Activated T-helper 1 cell treated with anti-CD3 and anti-CD28 coated beads, Interleukin-2, amount 50 U/mL, for 16 hours (primary cell): ENCODE measurements at places on chromosomes 12 and 14.

DNA sequence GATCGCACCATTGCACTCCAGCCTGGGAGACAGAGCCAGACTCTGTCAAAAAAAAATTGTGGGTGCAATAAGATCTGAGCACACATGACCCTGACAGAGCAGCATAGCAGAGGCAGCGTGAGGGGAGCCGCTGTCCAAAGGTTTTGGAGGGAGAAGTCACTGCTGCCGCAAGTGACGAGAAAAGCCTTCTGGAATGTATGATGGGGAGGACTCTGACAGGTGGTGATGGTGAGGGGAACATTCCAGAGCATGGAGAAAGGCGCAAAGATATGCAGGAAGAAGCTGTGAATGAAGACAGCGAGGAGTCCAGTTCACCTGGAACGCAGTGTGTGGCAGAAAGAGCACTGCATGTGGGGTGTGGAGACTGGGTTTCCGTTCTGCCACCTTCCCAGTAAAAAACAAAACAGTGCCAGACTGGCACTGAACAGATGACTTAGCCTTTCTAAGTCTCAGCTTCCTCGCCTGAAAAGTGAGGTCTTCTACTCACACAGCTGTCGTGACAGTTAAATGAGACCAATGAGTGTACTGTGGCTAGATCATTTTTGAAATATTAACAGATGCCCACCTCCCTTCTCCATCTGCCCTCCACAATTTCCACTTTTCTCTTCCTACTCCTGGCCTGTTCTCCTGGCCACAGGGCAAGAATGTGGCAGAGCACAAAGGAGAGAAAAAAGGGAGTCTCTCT is 53.4 kb upstream of the PTHLH start:
- DNase-seq, result no peak

DNA sequence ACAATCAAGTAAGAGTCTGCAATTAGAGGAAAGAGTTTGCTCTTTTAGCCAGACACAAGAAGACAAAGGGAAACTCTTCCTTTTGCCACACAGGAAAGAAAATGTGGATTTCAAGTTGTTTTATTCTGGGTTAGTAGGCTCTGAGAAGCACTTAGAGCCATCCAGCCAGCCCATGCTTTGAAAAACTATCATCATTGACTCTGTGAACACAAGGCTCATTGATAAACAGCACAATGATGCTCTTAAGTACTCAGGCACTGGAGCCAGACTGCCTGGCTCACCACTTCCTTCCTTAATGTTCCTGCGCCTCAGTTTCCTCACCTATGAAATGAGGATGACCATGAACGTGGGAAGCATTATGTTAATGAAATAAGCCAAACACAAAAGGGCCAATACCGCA is 150.2 kb upstream of the EEA1 start:
- no peak for DNase-seq

DNA sequence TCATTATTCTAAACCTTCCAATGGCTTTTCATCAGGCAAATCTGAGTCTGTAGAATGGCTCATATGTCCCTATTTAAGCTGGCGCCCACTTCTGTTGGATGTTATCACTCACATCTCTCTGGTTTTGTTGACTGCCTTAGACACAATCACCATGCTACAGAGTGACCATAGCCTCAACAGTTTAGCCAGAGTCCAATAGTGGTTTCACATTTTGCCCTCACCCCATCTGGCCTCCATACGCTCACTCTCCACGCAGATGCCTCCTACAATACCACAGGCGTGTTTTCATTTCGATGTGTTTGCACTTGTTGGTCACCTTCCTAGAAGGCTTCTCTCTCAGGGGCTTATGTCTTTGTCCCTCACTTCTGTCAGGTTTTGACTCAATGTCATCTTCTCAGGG is 3.4 kb downstream of the KLRB1 start:
- no peak for DNase-seq

- no peak for DNase-seq
These were observed 20.2 kb downstream of the RNF34 start for GRCh38 chr12:121420109-121420508.

DNA sequence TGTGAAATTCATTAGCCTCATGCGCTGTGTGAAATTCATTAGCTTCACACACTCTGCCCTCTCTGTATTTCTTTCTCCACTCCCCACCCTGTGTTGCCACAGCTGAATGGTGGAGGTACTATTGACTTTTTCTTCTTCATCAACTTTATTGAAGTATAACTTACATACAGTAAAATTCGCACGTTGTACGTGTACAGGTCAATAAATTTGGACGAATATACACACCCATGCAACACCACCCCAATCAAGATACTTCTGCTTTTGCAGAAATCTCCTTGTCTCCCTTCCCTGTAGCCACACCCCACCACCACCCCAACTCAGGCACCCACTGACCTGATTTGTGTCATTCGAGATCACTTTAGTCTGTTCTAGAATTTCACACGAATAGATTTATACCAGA is 51.8 kb downstream of the FBXL14 start:
- DNase-seq, result no peak

DNA sequence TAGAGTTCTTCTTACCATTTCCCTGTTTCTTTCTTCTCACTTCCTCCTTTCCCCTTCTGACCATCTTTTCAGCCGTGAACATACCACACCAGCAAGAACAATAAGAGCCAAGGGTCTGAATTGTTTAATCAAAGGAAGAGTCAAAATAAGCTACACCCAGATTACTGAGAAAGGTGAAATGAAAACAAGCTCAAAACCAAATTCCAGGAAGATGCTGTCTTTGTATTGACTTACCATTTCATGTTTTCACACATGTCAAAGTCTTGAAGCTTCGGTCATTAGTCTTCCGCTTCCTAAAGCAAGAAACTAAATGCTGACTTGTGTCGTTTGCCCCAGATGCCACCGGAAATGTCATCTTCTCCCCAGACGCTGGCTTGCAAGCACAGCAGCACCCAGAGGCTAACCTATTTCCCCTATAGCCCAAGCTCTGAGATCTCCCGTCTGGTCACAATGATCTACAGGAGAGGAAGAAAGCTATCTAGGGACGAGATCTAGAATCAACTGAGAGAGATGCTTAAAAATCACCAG is 136.5 kb upstream of the AMIGO2 start:
- DNase-seq, result peak; percentile 47

DNA sequence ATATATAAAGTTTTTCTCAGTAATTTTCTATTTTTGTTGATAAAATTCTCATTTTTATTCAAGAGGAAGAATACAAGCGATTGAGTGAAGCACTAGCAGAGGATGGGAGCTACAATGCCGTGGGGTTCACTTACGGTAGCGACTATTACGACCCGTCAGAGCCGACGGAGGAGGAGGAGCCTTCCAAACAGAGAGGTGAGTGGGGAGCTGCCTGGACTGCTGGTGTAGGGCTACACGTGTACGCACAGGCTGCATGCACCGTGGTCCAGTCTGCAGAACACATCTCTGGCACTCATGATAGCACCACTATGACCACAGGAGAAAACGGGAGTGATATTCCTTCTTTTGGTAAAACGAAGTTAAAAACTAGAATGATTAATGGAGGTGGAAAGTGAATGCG is 3.9 kb downstream of the SFSWAP start:
- DNase-seq, result no peak

- no peak for DNase-seq
These were observed 42.2 kb upstream of the TBX3 start for GRCh38 chr12:114726092-114726710.

DNA sequence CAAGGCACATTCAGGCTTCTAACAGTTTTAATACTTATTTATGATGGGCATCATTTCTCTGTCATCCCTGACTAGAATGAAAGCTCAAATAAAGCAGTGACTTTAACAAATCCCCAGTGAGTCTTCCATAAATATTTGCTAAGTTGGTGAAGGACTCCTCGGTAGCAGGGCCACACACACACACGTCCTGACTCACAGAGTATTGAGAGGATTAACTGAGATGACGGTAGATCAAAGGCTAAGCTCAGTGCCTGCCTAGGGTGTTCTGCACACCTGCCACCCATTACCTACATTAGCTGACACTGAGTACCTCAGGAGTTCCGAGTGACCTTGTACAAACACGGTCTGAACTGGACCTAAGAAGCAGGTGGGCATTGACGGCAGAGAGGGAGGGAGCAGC is 197.3 kb upstream of the SFSWAP start:
- DNase-seq, result no peak

DNA sequence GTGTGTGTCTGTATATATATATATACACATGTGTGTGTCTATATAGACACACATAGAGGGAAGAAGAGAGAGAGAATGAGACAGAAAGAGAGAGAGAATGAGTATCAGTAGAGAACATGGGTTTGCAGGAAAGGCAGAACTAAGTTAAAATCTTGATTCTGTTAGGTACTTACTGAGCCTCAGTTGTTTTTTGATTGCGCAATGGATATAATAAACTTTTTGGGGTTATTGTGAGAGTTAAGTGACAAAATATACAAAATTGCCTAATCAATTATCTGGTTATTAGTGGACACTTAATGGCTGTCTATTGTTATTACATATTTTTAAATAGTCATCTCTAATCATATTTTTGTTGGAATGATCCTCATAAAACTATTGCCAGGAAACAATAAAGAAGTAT is 169.0 kb downstream of the ETNK1 start:
- no peak for DNase-seq

- DNase-seq, result no peak
These were observed 23.3 kb upstream of the CCER1 start for GRCh38 chr12:90978117-90978770.

- no peak for DNase-seq
These were observed 92.3 kb upstream of the ARID2 start for GRCh38 chr12:45637242-45637641.

DNA sequence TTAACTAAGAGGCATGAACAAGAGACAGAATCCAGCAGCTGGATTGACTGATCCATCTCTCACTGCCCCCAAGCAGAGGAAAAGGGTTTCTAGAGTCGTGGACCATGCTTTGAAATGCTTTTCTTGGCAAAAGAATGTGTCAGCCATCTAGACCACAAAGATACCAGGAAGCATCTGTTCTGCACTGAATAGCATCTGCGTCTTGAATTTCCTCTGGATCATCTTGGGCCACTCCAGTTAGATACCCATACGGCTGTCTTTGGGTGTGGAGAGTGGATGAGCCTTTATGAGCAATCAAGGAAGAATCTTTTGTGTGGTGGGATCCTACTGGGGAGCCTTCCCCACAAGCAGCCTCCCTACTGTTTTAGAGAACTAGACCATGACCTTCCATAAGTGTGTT is 16.0 kb upstream of the RFX4 start:
- no peak for DNase-seq

- DNase-seq, result no peak
These were observed 31.3 kb downstream of the SLC38A1 start for GRCh38 chr12:46237371-46238045.

GRCh38 chr12:48999371-49000131 is at the start of gene DDN:
DDN (minus strand) TSS chr12:48999375; CDS start chr12:48999287, 88 bp downstream.
- no peak for DNase-seq

DNA sequence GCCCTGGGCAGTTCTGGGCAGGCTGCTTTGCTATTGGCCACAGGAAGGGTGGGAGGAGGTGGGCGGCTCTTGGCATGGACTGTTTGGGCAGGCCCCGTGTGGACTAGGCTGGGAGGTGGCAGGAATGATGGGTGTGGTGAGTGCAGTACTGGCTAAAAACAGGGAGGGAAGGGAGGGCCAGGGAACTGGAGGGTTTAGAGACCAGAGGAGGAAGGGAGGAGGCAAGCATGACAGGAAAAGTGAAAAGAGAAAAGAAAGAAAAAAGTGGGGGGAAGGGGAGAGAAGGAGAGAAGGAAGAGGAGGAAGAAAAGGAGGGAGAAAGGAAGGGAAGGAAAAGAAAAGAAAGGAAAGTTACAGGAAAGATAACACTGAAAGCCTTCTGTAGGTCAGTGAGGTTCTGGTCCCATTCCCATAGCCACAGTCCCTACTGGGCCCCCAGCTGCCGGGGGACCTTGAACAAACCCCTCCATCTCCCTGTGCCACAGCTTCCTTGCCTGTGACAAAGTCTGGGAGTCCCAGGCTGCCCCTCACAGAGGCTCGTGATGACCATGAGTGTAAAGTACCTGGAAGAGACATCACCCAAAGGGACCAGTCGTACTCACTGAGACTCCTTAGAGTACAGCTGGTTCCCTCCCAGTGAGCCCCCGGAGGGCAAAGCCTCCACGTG is 1.1 kb upstream of the C14orf132 start:
- DNase-seq, result no peak

GRCh38 chr12:126843915-126844669 is 1422.9 kb upstream of the TMEM132C start:
- no peak for DNase-seq

DNA sequence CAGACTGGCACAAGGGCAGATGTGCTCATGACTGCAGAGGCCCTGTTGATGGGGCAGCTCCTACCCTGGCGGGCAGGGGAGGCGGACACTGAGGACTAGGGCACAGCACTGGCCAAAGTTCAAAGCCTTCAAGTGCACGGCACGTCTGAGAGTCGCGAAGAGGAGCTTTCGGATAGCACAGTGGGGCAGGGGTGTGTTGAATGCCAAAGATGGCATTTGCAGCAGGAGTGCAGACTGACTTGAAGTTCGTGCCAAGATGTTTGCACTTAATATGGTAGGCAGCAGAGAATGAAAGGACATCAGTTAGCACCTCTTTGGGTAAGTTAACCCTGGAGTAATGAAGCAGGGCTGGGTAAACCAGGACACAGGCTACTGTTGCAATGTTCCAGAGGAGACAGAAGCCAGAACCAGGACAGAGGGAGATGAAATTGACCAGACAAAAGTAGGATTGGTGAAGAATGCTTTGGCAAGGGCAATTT is 6.7 kb upstream of the EML1 start:
- no peak for DNase-seq

DNA sequence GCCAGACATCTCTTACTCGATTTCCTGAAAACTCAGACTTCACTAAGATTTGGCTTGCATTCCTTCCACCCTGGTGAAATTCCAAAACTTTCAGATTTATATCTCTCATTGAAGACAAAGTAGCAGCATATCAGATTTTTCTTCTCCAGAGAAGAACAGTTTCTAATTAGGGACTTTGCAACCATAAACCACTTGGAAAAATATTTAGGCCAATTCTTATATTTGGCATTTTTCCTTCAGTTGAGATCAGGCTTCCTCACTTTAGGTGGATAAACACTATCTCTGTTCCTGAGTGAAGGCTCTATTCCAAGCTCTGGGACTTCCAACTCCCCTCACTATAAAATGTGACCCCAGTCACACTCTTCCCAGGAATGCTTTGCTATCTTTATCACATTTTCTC is 1434.3 kb upstream of the FLRT2 start:
- no peak for DNase-seq

DNA sequence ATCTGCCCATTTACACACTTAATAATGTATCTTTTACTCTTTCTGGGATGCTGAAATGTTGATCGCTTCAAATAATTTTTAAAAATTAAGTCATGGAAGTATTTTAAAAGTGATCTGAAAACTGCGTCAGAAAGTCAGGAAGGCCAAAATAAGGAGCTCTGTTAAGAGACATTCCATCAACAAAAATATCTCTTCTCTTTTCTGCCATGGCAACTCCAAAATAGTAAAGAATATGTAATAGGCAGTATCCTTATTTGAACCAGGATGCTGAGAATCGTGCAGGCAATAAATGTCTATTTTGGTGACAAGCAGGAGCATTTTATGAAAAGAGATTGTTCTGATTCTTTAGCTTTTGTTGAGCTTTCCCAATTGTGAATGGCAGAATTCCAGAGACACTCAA is 81.8 kb upstream of the PPP1R12A start:
- no peak for DNase-seq

- DNase-seq, result no peak
These were observed 17.3 kb upstream of the STAC3 start for GRCh38 chr12:57268264-57268663.
